ENCODE measurements at places on chromosomes 3 and 15.

DNA sequence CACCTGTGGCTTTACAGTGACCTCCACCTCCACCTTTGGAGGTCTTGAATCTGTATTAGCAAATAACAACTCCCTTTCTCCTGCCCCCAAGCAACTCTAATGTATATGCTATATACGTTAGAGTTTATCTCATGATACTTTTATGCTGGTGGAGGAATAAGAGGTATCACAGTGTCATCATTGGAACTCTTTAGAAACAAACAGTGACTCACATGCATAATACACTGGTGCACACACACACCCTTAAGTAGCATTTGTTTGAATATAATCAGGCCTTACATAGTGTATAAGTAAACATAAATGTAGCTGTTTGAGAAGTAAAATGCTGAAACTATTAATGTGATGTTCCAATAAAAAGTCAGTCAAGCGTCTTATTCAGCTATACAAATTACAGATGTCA, 280.2 kb upstream of the C2CD4B start:
- no peak for DNase-seq

DNA sequence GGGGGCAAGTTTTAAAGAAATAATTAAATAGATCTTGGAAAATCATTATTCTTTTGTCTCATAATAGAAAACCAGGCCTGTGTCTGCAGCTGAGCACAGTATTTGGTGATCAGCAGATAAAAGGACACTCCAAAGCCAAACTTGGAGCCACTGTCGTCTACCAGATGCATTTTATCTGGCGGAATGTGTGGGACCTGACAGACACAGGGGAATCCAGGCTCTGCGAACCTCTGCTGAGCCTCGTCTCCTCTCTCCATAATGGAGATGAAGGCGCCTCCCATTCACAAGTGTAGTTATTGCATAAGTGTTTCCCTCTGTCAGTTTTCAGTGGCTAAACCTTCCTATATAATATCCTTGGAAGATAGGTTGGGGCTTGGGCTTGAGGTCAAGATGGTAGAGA, 42.1 kb downstream of the EEFSEC start:
- no peak for DNase-seq

DNA sequence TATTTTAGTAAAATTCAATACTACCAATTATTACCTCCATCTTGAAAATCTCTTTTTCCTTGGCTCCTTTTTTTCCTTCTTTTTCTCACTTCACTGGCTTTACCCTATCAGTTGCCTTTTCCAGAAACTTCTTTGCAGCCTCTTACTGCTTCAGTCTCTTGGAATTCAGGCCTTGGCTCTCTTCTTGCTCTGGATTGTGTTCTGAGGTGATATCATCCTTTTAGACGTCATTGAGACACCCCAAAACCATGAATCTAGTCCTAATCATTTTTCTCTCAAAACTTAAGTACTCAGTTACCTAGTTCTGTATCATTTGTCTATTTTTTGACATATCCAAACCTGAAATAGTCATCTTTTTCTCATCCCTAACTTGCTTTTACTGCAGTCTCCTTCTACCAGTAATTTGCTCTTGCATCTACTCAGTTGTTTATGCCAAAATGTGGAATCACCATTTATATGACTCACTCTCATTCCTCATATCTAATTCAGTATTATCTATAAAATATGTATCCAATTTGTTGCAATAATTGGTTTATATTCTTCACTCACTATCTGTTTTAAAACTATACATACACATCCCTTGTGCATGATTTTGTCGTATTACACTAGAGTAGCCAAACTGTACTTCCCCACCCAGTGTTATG, 703.2 kb upstream of the CCDC54 start:
- no peak for DNase-seq

DNA sequence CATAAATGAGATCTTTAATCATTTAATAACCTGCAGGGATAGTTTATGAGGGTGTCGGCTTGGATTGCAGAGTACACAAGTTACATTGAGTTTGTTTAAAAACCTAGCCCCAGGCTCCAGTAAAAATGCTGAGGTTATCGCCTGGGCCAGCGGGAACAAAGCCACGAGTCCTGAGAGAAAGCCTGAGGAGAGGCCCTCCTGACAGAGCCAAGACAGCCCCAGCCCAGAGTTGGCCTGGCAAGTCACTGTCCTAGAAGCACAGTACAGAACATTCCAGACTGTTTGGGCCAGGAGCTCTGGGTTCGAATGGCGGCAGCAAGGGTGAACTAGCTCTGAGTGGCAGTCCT, 32.4 kb downstream of the SEC61A1 start:
- DNase-seq: peak; percentile 66

- no peak for DNase-seq
Observed at GRCh38 chr15:99424131-99424571, 141.6 kb upstream of the MEF2A start.

Data from fibroblast of villous mesenchyme (primary cell).